Inflammatory macrophage treated with lipopolysaccharide for 4 hours (primary cell): ENCODE measurements at places on chromosomes 6 and 20.

DNA sequence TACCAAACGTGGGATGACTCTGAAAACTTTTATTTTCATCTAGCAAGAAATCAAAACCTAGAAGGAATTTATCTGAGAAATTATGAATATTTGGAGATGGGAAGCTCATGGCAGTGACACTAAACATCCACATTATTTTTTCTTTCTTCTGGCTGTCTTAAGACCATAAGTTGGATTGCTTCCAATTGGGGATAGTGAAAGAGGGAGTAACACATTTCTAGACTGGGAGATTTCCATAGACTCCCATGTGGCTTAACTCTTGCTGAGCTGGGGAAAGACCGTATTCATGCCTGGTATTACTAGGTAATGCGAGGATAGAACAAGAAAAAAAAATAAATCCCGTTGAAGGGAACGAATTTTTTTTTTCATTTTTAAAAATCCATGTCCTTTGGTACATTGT is 120.0 kb downstream of the UTRN start:
- DNase-seq: no peak

DNA sequence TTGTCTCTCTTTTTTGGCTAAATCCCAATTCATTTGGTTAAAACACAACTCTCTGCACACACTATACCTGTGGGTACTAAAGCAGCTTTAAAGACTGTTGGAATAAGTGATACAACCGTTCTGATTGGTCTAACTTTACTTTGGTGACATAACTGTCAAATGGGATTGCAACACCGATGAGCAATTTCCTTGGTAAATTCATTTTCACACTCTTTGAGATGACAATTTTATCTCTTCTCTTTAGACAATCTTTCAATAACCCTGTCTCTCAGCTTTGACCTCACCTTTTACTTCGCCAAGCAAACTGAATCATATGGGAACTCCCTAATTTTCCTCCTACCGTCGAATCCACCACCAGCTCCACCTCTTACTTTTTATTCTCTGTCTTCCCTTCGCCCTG is 60.8 kb downstream of the ECT2L start:
- peak; percentile 52 for DNase-seq

DNA sequence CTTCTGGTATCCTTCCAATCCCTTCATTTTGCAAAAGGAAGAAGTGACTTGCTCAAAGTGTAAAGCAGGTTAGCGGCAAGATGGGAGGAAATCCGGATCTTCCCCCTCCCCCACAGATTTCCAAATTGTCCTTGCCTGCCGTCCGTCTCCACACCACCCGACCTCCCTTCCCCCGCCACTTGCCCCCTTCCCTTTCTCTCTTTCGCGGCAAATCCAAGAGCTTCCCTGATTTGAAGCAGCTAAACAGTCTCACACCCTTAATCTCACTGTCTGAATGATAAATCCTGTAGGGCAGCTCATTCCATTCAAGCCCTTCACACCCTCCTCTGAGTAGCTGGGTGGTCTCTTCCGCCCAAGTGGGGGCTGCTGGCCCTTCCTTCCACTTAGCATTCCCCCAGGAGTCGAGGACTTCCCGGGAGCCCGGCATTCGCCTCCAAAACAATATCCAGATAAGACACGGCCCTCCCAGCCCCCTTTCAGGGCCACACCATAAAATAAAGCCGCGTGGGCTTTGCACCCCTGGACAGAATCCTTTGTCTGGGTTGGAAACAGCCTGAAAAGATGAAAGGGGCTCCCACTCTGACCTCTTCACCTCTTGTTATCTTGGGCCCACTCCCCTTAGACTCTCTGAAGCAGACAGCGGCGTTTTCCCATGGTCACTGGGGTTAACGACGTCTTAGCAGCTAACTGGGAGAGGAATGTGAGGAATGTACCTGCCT is 44.0 kb upstream of the PIM1 start:
- DNase-seq: no peak

- no peak for DNase-seq
Measured at GRCh38 chr20:37711994-37712964, 18.4 kb downstream of the CTNNBL1 start.

DNA sequence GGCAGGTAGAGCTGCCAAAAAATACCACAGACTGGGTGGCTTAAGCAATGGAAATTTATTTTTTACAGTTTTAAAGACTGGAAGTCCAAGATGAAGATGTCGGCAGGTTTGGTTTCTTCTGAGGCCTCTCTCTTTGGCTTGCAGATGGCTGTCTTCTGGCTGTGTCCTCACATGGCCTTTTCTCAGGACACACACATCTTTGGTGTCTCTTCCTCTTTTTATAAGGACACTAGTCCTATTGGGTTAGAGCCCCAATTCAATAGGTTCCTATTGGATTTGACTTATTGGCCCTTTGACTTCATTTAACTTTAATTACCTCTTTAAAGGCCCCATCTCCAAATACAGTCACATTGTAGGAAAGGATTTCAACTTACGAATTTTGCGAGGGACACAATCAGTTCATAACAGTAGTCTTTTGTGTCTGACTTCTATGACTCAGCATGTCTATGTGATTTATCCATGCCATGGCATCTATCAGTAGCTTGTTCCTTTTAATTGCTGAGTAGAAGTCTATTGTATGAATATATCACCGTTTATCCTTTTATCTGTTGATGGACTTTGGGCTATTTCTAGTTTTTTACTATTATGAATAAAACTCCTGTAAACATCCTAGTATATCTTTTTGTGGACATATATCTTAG is 11.0 kb upstream of the TCP11 start:
- peak; percentile 21 for DNase-seq

DNA sequence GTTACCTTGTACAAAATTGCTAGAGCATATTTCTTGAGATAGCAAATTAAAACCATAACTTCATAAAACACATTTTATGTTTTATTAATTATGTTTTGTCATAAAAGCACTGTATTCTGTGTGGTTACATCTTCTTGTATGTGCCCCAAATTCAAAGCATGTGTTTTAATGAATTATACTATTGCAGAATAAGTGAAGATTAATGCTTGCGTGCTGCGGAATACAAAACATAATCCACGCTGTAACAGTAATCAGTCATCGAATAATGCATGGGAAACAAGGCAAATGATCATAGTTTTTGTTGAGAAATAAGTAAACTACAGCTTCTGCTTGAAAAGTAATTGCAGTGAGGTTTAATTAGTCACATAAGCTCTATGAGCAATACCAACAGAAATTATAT is 459.2 kb upstream of the SOX4 start:
- DNase-seq: no peak

DNA sequence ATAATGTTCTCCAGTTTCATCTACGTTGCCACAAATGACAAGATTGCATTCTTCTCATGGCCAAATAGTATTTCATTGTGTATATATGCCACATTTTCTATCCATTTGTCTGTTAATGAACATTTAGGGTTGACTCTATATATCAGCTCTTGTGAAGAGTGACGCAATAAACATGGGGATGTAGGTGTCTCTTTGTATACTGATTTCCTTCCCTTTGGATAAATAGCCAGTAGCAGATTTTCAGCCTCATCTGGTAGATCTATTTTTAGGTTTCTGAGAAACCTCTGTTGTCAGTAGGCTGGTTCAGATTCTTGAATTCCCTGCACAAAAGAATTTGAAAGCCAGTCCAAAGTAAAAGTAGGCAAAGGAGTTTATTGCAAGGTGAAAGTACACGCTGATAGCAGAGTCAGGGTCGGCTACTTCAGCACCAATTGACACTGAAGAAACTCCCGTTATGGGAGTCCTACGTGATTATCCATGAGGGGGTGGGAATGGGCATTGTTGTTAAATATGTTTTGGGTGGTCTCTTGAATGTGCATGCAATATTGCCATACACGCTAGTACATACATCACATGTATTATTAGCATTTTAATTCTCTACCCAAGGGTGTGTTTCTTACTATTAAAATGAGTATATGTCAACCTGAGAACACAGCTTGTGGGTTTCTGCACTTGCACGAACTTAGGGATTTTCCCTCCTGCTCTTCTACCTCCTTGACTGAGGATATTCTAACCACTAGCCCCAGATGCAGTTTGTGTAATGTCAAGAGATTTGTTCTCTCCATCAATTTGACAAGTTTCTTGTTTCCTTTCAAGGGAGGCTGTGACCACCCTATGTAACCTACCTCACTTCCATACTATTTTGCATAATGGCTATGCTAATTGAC is 14.4 kb upstream of the SLC17A2 start:
- no peak for DNase-seq

GRCh38 chr6:36724514-36725390 is 27.1 kb downstream of the RAB44 start:
- peak; percentile 68 for DNase-seq

GRCh38 chr20:20373091-20373571 is 5.2 kb downstream of the INSM1 start:
- no peak for DNase-seq

GRCh38 chr6:37433657-37434271 is 743 bp downstream of the CMTR1 start:
- peak; percentile 81 for DNase-seq

- DNase-seq: no peak
Measured at GRCh38 chr6:135265278-135265677, 84.2 kb downstream of the MYB start.

DNA sequence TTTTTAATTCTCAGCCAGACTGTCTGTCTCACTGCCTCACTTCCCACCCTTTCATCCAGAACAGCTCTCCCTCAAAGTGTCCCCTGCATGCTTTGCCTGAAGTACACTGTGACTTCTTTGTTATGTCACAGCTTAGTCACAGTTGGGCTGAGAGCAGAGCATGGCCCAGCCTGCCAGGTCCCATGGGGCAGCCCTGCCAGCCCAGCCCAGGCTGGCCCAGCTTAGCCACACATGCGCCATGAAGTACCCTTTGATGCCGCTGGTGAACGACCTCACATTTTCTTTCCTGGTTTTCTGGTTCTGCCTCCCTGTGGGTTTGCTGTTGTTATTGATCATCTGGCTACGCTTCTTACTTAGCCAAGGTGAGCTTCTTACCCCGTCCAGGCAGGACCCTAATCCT is at the start of gene ADIG:
ADIG (plus strand) TSS at position 185 of the 400 bp plus-strand sequence; CDS start at position 239, 54 bp downstream.
- no peak for DNase-seq

DNA sequence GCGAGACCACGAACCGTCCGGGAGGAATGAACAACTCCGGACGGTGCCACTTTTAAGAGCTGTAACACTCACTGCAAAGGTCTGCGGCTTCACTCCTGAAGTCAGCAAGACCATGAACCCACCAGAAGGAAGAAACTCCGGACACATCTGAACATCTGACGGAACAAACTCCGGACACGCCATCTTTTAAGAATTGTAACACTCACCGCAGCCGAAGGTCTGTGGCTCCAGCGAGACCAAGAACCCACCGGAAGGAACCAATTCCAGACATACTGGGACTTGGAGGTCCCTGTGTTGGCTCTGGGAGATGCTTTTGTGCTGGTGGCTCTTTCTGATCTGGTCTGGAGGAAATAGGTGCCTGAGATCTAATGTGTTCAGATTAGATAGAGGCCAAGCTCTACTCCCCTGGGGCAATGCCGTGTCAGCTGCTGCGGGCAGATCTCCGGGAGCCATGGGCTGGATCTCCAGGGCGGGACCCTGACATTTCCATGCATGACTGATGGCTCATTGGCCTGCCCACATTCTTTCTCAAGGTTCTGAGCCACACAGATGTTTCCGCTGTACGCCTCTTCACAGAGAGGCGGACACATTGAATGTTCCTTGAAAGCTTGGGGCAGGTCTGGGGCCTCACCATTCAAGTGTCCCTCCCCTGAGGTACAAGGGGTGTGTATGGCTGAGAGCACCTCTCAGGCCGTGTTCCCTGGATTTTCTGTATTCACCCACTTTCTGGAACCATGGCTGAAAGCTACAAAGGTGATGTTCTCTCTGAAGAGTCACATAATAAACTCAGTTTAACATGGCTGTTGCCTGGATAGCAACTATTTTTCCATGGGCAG is 29.3 kb downstream of the GMPR start:
- no peak for DNase-seq

DNA sequence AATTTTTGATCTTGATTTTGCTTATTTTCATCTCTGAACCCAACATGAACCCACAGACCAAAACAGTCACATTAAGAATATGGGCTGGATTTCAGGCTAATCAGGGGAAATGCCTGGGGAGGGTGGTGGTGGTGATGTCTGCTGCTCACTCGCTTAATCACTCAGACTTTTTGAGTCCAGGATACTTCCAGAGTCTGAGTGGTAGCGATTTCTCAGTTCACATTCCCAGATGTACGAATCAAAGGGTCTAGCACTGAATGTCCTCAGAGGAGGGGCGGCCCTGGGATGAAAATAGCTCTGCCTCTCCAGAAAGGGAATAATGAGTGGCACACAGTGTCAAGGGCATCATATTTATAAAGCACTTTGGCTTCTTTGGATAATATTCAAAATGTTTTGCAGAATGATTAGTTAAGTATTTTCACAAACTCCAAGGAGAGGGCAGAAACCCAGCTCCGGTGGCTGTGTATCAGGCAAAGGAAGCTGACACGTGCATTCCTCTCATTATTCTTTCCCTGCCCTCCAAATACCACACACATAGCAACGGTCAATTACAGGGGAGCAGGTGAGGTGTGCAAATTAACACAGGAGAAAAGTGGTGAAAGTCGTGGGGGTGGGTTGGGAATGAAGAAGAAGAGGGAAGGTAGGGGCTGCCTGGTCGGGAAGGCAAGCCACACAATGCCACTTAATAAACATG is 345.2 kb upstream of the RSPO3 start:
- no peak for DNase-seq

- DNase-seq: no peak
Measured at GRCh38 chr6:41583565-41583964, 37.4 kb downstream of the FOXP4 start.

DNA sequence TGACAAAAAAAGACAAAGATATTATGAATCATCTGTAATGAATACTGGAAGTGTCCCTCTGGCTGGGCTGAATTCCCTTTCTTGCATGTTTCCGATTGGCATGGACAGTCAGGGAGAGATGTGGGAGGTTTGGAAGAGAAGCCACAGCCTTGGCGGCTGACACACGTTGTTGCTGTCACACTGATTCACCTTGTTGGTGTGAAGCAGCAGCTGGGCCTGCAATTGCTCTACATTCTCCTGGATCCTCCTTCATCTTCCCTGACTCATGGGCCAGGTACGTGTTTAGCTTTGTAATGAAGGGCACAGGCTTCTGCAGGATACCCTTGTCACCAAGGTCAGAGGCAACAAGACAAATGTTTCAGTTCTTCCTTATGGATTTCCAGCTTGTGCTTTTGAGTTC is 13.4 kb upstream of the SMIM8 start:
- no peak for DNase-seq

DNA sequence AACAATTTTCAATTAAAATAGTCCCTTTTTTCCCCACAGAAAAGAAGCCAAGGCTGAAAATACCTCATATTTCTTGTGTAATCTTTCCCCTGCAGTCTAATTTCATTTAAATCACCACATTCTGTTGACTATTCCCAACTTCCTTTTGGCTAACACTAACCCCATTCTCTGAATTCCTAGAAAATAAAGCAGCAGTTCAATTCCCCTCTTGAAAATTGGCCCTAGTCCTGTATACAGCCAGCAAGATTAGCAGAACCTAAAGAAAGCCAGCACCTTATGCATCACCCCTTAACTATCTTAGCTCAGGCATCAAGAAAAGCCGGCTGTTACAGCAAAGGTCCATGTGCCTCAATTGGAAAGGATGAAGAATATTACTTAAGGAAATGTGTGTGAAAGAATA is 69.7 kb downstream of the MDN1 start:
- no peak for DNase-seq

DNA sequence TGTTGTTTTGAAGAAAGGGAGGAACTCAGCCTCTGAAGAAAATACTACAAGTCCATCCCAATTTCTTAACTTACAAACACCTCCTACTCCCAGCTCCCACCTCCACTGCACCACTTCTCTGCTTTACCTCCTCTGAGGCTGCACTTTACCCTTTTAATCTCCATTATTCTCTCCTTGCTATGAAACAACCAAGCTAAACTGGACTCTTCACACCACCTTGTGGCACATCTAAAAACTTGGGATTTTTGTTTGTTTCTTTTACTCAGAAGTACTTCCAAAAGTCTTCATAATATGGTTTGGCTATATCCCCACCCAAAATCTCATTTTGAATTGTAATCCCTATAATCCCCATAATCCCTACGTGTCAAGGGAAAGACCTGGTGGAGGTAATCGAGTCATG is 142.2 kb downstream of the MOXD1 start:
- DNase-seq: no peak
